DMS79 (cell line): ENCODE measurements at places on chromosomes 11 and 22.
A peak's percentile ranks its signal among the peaks of the same experiment; 100 is the strongest.

GRCh38 chr11:63683133-63683991, 2.1 kb downstream of the RTN3 start:
- no peak for DNase-seq

GRCh38 chr11:69131121-69131566, 24.6 kb upstream of the SMIM38 start:
- DNase-seq: no peak

DNA sequence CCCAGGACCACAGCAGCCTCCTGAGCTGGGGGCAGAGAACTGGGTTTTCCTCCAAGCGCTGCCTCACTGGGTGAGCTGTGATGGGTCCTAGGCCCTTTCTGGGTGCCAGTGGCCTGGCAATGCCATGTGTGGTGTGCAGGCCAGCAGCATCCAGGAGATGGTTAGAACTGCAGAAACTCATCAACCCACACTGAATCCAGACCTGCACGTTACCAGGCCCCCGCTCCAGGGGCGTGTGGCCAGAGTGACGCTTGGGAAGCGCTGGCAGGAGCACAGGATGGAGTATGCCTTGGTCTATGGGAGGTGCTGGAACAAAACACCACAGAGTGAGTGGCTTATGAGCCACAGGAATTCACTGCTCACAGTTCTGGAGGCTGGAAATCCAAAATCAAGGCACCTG, 97.0 kb downstream of the MN1 start:
- no peak for DNase-seq

DNA sequence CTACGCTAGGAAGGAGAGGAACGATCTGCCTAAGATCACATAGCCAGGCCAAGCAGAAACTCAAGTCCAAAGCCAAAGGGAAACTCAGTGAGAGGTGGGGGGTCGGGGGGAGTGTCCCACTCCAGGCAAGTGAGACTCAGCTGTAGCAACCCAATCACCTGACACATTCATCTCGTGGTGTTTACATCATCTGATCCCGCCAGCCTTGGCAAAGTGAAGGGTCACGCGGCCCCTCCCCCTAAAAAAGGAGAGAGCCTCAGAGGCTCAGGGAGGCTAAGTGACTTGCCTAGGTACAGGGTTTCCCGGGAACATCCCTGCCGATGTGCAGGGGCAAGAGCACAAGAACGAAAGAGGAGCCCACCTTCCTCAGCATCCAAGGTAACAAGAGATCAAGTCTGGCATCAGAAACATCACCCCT, 21.5 kb downstream of the MYH9 start:
- peak; percentile 55 for DNase-seq

DNA sequence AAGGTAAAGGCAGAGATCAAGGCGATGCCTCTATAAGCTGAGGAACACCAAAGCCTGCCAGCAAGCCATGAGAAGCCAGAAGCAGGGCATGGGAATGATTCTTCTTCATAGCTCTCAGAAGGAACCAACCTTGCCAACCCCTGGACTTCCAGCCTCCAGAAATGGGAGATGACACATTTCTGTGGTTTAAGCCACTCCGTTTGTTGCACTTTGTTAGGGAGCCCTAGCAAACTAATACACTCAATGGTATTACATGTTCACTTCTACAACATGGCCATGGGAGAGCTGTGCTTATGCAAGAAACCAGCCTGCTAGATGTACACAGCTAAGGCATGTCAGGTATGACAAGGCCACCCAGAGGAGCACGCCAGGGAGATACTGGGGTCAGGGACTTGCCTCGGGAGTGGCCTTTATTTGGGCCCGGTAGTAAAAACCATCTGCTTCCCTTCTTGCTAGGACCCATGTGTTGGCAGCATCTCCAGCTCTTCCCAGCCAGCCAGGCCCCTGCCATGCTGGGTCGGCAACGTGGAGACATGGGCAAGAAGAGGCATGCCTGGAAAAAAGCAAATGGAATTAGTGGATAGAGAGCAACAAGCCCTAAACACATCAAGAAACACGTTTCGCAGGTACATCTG, 3.6 kb downstream of the C11orf16 start:
- DNase-seq: no peak

DNA sequence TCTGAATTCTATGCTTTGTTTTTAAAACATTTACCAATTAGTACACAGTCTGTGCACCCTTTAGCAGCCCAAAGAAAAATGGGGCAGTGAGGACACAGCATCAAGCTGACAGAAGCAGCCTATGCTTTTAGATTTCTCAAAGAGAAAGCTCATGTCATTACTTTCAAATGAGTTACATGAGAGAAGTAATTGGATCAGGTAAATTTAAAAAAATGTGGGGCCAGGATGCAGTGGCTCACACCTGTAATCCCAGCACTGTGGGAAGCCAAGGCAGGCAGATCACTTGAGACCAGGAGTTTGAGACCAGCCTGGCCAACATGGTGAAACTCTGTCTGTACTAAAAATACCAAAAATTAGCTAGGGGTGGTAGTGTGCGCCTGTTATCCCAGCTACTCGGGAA, 57.7 kb downstream of the APOL5 start:
- no peak for DNase-seq

DNA sequence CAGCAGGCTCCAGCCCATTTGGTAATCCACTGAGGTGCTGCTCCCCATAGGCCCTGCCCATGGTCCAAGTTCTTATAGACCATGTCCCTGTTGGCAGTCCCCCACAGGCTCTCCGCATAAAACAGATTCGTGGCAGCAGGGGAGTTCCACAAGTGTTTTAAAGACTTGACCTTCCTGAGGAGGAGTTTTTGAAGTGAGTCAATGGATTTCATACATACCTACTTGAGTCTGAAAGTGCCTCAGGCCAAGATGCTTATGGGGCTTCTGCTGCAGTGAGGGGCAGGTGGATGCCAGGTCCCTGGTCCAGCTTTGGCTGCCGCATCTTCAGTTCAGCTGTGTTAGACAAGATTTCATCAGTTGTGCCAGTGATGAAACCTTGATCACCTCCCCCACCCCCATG, 43.3 kb downstream of the CABIN1 start:
- DNase-seq: peak; percentile 56

- no peak for DNase-seq
Measured at GRCh38 chr22:35467681-35468434, 67.9 kb downstream of the MCM5 start.

GRCh38 chr22:10780281-10780680, 4747.7 kb upstream of the OR11H1 start:
- no peak for DNase-seq

GRCh38 chr22:20530368-20531153, 23.2 kb downstream of the MED15 start:
- no peak for DNase-seq

DNA sequence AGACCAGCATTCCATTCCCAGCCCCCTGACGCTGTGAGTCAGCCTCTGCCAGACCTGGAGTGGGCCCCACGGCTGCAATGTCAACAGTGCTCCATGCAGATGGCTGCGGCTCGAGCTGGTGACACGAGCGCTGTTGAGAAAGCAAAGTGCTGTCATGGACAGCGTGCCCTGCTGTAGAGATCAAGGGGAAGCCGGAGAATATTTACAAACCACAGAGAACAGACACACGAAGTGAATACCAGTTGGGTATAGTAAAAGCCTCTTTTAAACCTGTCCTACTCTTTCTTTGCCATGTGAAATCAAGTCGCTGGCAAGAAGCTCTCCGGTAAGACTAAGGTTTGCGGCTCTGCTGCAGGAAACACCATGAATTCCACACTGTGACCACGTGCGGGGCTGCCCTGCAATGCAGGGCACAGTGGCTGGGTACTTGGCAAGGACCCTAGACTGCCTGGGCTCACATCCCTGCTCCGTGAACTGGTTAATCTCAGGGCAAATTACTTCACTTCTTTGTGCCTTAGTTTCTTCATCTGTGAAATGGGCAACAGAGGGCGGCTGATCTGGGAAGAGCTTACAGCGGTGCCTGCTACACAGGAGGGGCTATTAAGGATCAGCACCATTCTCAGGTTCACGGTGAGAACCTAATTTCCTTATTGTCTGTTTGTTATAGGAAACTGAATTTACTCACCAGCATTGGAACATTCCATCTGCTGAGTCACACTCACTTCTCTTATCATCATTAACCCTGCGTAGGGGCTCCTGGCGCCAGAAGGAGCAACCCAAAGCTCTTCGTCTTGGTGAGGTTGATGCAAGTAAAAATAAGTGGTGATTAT, 27.8 kb upstream of the ELFN2 start:
- DNase-seq: no peak

- DNase-seq: no peak
Measured at GRCh38 chr11:62273284-62273683, 3.3 kb downstream of the SCGB2A2 start.

- DNase-seq: no peak
Measured at GRCh38 chr22:24156141-24156912, 25.0 kb upstream of the SUSD2 start.

- DNase-seq: no peak
Measured at GRCh38 chr11:69499186-69499917, 17.9 kb downstream of the LINC01488 start.

DNA sequence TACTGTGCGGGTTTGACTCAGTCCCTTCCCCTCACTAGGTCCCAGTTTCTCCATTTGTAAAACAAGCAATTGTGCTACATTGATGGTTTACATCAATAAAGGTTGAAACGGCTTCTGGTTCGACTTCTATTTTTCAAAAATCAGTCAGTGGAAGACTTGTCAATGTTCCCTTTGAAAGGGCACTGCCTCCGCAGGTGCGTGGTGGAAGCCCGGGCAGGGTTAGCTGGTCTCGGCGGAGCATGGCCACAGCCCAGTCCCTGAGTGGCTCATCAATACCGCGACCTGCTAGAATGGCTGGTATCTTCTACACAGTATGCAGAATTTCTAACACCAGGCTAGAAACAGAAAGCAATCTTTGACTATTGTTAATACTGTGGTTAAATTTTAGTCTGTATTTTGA, 16.1 kb downstream of the MS4A10 start:
- no peak for DNase-seq

DNA sequence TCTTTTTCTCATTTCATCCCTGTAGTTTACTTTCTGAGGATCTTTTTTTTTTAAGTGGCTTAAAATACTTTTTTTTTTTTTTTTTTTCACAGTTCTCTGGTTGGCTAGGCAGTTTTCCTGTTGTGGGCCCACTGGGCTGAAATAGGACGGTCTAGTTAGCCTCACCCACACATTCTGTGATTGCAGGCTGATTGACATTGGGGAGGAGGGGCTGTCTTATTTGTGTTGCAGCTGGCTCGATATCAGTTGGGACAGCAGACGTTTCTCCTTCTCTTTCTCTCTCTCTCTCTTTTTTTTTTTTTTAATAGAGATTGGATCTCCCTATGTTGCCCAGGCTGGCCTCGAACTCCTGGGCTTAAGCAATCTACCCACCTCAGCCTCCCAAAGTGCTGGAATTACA, 6.9 kb downstream of the BCR start:
- DNase-seq: no peak

- DNase-seq: no peak
Measured at GRCh38 chr11:44469412-44469811, 96.1 kb upstream of the CD82 start.

DNA sequence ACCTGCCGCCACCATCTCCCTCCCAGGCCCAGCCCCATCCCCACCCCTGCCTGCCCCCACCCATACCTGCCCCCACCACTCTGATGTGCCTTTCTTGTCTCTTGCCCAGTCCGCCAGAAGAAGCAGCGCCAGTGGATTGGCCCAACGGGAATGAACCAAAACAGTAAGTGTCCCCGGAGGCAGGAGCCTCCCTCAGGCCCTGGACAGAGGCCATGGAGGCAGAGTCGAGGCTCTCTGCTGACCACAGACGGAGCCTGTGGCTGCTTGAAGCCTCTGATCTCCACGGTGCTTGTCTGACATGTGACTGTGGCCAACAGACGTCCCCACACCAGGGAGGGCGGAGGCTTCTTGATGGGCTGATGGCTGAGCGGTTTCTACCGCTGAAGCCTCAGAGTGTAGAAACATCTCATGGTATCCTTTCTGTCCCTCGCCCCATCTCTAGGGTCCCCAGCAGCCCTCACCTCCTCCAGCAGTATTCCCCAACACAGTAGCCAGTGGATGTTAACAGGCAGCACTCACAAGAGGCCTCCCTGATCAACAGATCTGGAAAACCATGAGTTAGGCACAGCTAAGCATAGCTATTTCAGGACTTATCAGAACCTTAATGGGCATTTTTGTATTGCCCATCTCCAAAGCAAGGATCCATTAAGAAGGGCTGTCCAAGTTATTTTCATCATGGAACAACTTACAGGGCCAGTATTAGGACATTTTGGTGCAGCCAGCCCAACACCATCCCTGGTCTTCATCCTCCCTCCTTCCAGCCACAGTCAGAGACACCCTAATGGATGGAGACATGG, 21.7 kb downstream of the CD5 start:
- DNase-seq: no peak

DNA sequence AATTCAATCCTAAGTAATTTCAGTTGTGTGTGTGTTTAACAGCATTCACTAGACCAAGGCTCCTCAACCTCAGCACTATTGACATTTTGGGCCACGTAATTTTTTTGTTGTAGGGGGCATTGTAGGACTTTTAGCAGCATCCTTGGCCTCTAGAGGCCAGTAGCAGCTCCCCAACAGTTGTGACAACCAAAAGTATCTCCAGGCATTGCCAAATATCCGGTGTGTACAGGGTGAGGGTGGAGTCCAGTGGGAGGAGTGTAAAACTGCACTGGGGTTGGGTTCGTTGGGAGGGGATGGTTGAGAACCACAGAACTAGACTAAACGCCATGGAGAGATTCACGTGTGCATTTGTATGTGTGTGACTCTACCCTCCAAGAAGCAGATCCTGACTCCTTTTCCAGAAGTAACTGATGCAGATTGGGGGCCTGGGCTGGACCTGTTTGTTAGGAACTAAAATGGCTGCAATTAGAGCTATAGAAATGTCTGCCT, 5.9 kb upstream of the PHF21A start:
- no peak for DNase-seq

DNA sequence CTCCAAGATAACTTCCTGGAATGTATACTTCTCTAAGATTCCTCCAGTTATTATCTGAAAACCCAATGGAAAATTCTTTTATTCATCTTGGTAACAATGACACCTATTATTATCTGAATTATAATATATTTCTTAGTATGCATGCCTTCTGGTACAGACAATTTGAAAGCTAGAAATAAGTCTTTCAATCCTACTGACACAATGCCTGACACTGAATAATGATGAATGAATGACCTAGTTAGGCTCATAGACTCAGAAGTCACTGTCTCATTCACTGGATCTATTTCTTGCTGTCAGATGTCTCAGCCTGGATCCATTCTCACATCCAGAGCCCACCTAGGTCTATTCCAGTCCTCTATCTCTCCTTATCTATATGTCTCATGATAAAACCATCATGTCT, 1126.7 kb upstream of the CCDC90B start:
- no peak for DNase-seq

DNA sequence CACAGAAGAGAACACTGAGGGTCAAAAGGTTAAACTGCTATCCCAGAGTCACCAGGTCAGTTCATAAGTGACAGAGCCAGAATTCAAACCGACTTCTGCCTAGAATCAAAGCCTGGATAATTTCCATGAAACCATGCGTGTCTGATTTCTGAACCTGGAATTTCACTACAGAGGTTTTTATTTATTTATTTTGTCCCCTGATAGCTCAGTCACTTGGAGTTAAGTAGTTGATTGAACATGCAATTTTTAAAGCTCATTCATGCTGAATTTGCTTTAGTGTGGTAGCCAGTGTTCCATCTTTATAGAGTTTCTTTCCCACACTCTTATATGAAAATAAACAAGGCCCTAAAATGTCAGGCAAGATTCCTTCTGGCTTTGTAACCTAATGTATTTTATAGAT, 93.2 kb downstream of the NAV2 start:
- no peak for DNase-seq
